ENCODE measurements at places on chromosomes 2 and 18. TPM values are rescaled to one million over a fixed set of nuclear protein-coding genes. Genes with fewer than 3 reads are reported as not detected.
A peak's percentile ranks its signal among the peaks of the same experiment; 100 is the strongest.

The SOX11 gene
- polyA plus RNA-seq = not detected

The HOXD8 gene
- polyA plus RNA-seq = 2.5 TPM

The MALL gene
- polyA plus RNA-seq = 19.8 TPM

The BCL2 gene
- 2.6 TPM for polyA plus RNA-seq

The ASXL3 gene
- polyA plus RNA-seq = 0.38 TPM

The ITM2C gene
- polyA plus RNA-seq = 117 TPM

The GPR39 gene
- not detected for polyA plus RNA-seq

GRCh38 chr2:25838152-25838756 is 40.0 kb downstream of the ASXL2 start:
- H3K27ac ChIP-seq = no peak overlapping the region
- no peaks in the 10 kb centered on the region for H3K4me1 ChIP-seq
- no peak overlapping the region for H3K4me3 ChIP-seq
- H3K27me3 ChIP-seq = no peaks in the 10 kb centered on the region
- no peak for DNase-seq

DNA sequence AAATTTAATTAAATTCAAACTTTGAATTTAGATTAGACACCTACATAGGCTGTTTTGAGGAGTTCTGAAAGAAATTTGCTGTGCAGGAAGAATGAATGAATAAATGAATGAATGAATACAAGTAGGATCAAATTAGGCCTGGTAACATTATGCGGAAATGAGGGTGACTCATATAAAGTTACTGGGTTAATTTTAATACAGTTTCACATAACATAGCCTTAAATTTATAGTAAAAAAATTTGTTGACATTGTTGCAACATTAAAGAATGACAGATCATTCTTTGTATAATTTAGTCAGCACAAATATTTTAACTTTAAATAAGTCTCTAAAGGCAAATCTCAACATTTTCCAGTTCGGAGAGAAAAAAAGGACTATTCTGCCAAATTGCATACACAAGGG is 1293.1 kb upstream of the SLC39A10 start:
- no peak overlapping the region for H3K27ac ChIP-seq
- H3K4me3 ChIP-seq = no peak overlapping the region

GRCh38 chr2:20737505-20737904 is 70.6 kb downstream of the GDF7 start:
- no peaks in the 10 kb centered on the region for H3K4me1 ChIP-seq
- no peak overlapping the region for H3K4me3 ChIP-seq
- H3K27ac ChIP-seq = no peak overlapping the region
- no peaks in the 10 kb centered on the region for H3K27me3 ChIP-seq
- no peak for DNase-seq
- no peaks in the 10 kb centered on the region for H3K36me3 ChIP-seq

DNA sequence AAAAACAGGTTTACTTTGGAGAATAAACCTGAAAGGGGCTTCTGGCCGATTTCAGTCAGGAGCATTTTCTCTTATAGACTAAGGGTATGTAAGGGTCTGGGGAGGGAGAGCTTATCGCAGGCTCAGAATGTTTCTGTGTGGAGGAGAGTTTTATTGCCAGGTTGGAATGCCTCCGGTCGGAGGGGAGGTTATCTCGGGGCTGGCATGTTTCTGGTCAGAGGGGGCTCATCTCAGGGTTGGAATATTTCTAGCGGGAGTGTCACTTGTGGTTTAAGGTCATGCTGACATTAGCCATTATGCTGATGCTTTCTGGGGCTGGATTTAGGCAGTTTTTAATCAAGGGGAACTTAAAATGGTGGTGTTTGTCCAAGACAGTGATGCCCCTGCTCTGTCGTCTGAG is 333.6 kb downstream of the METTL4 start:
- no peaks in the 10 kb centered on the region for H3K4me1 ChIP-seq
- no peak for DNase-seq
- H3K27me3 ChIP-seq = no peaks in the 10 kb centered on the region
- no peaks in the 10 kb centered on the region for H3K36me3 ChIP-seq
- no peak overlapping the region for H3K4me3 ChIP-seq
- no peak overlapping the region for H3K27ac ChIP-seq

- no peaks in the 10 kb centered on the region for H3K4me1 ChIP-seq
- H3K36me3 ChIP-seq = no peaks in the 10 kb centered on the region
- H3K27ac ChIP-seq = no peak overlapping the region
- no peak overlapping the region for H3K4me3 ChIP-seq
- H3K27me3 ChIP-seq = no peaks in the 10 kb centered on the region
These were observed 57.1 kb upstream of the RALBP1 start for GRCh38 chr18:9418047-9418690.

DNA sequence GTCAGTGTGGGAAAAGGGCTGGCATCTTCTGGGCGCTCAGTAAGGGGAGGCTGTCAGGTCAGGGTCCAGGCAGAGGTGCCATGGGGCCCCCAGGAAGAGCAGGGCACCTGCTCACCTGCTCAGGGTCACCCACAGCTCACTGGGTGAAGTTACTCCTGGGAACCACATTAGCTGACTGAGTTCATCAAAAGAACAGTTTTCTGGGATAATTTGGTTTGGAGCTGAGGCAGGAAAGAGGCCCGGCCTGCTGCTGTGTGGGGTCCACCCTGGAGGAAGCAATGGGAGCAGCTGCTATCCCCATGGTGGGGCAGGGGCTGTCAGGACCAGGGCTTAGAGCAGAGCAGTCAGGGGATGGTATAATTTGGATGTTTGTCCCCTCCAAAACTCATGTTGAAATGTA is 97.2 kb upstream of the GPC1 start:
- H3K27me3 ChIP-seq = no peaks in the 10 kb centered on the region
- H3K4me1 ChIP-seq = no peaks in the 10 kb centered on the region
- H3K27ac ChIP-seq = no peak overlapping the region
- H3K4me3 ChIP-seq = no peak overlapping the region

- no peak for DNase-seq
- H3K36me3 ChIP-seq = no peaks in the 10 kb centered on the region
- no peak overlapping the region for H3K4me3 ChIP-seq
- H3K27ac ChIP-seq = no peak overlapping the region
- no peaks in the 10 kb centered on the region for H3K4me1 ChIP-seq
These were observed 146.3 kb upstream of the ZC3H15 start for GRCh38 chr2:186339716-186340115.

- DNase-seq = no peak
- H3K4me3 ChIP-seq = no peak overlapping the region
- no peak overlapping the region for H3K27ac ChIP-seq
- H3K36me3 ChIP-seq = no peaks in the 10 kb centered on the region
- H3K4me1 ChIP-seq = no peaks in the 10 kb centered on the region
These were observed 33.6 kb downstream of the TMEM177 start for GRCh38 chr2:119712571-119712970.

- no peak overlapping the region for H3K4me3 ChIP-seq
- no peaks in the 10 kb centered on the region for H3K4me1 ChIP-seq
- no peak overlapping the region for H3K27ac ChIP-seq
- H3K36me3 ChIP-seq = no peaks in the 10 kb centered on the region
These were observed 48.3 kb downstream of the TFCP2L1 start for GRCh38 chr2:121236650-121237180.

- H3K36me3 ChIP-seq = peaks cover 1% of the 10 kb centered on the region
- no peak overlapping the region for H3K27ac ChIP-seq
- DNase-seq = no peak
- H3K27me3 ChIP-seq = no peaks in the 10 kb centered on the region
- H3K4me1 ChIP-seq = no peaks in the 10 kb centered on the region
- no peak overlapping the region for H3K4me3 ChIP-seq
These were observed 22.4 kb downstream of the ODC1 start for GRCh38 chr2:10425699-10426098.

DNA sequence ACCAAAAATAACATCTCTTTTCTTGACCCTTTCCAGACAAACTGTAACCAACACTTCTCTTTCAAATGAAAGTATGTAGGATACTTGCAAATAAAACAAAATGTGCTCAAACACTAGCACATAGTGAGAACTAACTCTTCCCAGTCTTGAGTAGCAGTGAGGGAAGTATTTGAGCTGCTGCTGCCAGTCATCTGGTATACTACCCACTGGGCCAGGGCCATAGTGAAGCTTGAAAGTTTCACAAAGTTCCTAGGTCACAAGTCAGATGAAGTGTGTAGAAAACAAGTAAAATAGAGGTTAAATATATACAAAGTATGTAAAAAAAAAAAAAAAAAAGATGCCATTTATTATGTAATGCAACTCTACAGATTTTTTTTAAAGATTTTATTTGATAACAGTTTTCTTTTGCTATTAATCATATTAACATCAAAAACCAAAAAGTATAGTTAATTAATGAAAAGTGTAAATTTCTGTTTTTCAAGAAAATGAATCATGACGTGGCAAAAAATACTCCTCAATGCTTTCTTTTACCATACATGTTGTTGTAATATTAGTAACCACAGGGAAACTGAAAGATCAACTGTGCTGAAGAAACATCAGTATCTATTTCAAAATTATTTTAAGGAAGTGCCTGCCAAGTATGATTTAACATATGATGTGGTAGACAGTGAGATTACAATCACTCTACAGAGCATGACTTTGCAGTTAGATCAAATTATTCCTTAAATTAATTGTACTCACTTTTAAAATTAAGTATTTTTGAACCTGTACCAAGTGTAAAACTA is 21.6 kb upstream of the TRIB2 start:
- H3K4me3 ChIP-seq = no peak overlapping the region
- no peak overlapping the region for H3K27ac ChIP-seq
- no peak for DNase-seq

DNA sequence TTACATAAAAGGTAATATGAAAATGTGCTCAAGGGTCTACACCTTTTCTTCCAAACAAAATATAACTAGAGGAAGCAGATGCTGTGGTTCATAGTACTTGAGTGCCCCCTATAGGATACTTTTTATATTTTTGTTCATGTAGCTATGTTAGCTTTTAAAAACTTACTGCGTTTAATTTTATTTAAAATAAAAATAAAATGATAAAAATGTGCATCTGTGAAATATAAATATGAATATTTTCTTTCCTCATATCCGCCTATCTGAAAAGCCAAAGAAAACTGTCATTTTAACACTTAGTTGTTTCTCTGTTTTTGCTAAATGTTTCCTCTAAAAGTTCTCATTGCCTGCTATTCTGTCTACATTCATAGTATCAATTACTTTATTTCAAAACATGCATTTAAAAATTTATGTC is 9.6 kb upstream of the LRP1B start:
- H3K27me3 ChIP-seq = no peaks in the 10 kb centered on the region
- no peak overlapping the region for H3K4me3 ChIP-seq
- H3K36me3 ChIP-seq = no peaks in the 10 kb centered on the region

DNA sequence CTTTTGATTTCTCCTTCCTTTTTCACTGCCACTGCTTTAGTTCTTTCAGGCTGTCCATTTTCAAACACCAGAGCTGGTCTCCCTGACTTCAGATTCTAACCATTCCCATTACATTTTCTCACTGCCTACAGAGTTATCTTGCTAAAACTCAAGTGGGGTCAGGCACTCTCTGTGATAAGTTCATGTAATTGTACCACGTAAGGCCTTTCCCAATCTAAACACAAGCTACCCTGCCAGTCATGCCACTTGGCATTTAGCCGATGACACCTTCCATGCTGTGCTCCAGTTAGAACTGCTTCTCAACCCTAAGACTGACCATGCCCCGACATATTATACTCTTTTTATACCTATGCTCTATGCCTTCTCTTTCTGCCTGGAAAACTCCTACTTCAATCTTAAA is 592.4 kb downstream of the DPP10 start:
- H3K36me3 ChIP-seq = no peaks in the 10 kb centered on the region
- H3K27me3 ChIP-seq = no peaks in the 10 kb centered on the region
- H3K27ac ChIP-seq = no peak overlapping the region
- no peaks in the 10 kb centered on the region for H3K4me1 ChIP-seq
- H3K4me3 ChIP-seq = no peak overlapping the region

- no peaks in the 10 kb centered on the region for H3K4me1 ChIP-seq
- no peak overlapping the region for H3K27ac ChIP-seq
- no peaks in the 10 kb centered on the region for H3K27me3 ChIP-seq
- DNase-seq = no peak
- no peak overlapping the region for H3K4me3 ChIP-seq
- H3K36me3 ChIP-seq = no peaks in the 10 kb centered on the region
These were observed 2.7 kb upstream of the ZC3H6 start for GRCh38 chr2:112272669-112273068.

GRCh38 chr2:197309691-197310231 is 819 bp downstream of the ANKRD44 start:
- H3K36me3 ChIP-seq = no peaks in the 10 kb centered on the region
- peaks cover 9% of the 10 kb centered on the region for H3K4me1 ChIP-seq
- peak overlapping the region; percentile 78 for H3K4me3 ChIP-seq
- H3K27ac ChIP-seq = peak overlapping the region; percentile 43
- peak; percentile 78 for DNase-seq

- no peaks in the 10 kb centered on the region for H3K4me1 ChIP-seq
- H3K27me3 ChIP-seq = no peaks in the 10 kb centered on the region
- no peaks in the 10 kb centered on the region for H3K36me3 ChIP-seq
- H3K4me3 ChIP-seq = no peak overlapping the region
- H3K27ac ChIP-seq = peak overlapping the region; percentile 33
These were observed 7.8 kb downstream of the PTMA start for GRCh38 chr2:231715988-231716616.

DNA sequence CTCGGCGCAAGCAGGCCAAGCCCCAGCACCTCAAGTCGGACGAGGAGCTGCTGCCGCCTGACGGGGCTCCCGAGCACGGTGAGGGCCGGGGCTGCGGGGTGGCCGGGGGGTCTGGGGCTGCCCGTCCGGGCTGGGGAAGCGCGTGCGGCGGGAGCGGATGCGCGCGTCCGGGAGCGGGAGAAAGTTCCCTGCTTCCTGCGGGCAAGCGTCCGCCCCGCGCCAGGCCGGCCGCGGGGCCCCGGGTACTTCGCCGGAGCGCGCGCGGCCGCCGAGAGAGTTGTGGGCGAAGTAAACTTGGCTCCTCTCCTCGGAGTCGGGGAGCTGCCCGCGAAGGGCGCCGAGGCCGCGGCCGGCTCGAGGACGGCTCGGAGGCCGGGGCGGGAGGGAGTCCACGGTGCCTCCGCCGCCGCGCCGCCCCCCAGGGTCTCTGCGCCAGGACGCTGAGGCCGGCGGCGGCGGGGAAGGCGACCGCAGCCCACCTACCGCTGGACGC is 707 bp downstream of the SALL3 start:
- H3K4me1 ChIP-seq = no peaks in the 10 kb centered on the region
- no peak overlapping the region for H3K4me3 ChIP-seq
- H3K27me3 ChIP-seq = no peaks in the 10 kb centered on the region
- DNase-seq = no peak

DNA sequence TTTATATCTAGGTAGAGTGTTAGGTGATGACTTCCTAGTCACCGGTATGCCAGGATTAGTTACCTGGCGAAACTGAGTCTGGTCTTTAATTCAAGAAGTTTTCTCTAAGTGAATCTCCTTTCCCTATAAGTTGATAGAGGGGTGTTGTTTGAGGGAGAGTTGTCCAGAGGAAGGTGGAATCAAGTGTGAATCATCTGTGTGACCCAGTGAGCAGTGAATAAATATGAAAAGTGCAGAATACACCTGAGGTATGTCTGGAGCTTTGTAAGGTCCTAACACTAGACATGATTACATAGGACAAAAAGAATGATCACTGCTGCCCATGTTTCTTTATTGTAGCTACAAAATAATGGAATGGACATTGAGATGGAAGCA is 11.2 kb downstream of the POU3F3 start:
- no peak for DNase-seq
- no peaks in the 10 kb centered on the region for H3K4me1 ChIP-seq
- no peaks in the 10 kb centered on the region for H3K36me3 ChIP-seq
- no peak overlapping the region for H3K4me3 ChIP-seq
- no peaks in the 10 kb centered on the region for H3K27me3 ChIP-seq

Measured in aorta (tissue), 5 donors.